ENCODE measurements at places on chromosomes 7 and 10.
A peak's percentile ranks its signal among the peaks of the same experiment; 100 is the strongest.

- no peak for DNase-seq
Measured at GRCh38 chr7:54964136-54964535, 54.7 kb upstream of the EGFR start.

- DNase-seq = no peak
Measured at GRCh38 chr10:3495281-3495680, 289.7 kb downstream of the KLF6 start.

- no peak for DNase-seq
Measured at GRCh38 chr7:108345710-108346336, 110.4 kb downstream of the NRCAM start.

- DNase-seq = no peak
Measured at GRCh38 chr7:92783260-92784201, 52.8 kb downstream of the CDK6 start.

DNA sequence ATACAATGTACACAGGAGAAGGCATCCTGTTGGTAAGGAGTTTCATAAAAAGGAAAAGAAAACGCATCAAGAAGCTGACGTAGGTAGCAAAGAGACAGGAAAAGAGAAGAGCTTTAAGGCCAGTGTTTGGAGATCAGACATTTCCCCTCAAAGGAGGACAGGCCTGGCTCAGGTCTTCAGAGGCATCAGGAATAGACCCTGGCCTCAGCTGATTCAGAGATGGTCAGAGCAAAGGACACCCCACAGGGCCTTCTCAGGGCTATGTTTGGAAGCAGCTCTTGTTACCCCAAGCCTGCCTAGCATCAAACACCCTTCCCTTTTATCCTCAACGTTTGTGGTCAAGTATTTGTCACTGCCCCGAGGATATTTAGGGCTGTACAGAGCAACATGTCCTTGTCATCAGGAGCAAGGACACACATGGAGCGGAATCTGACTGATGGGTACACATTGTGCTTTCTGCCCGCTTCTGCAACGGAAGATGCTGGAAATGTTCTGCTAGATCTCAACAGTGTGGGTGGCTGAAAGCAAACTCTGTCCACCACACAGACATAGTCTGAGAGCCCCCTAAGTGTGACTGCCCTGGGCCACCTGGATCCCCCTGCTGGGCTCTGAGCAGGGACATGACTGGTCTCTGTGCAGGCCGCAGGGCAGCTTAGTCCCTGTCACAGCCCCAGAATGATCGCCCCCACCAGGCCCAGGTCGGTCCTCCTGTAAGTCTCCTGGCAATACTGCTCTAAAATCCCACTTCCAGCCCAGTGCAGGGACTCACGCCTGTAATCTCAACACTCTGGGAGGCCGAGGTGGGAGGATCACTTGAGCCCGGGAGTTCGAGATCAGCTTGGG is 1.0 kb upstream of the ZDHHC4 start:
- DNase-seq = no peak

- no peak for DNase-seq
Measured at GRCh38 chr7:139394540-139394939, 34.8 kb downstream of the LUC7L2 start.

- no peak for DNase-seq
Measured at GRCh38 chr10:4107285-4107851, 322.4 kb upstream of the KLF6 start.

GRCh38 chr10:70772627-70773026 is 12.6 kb downstream of the TBATA start:
- DNase-seq = no peak

DNA sequence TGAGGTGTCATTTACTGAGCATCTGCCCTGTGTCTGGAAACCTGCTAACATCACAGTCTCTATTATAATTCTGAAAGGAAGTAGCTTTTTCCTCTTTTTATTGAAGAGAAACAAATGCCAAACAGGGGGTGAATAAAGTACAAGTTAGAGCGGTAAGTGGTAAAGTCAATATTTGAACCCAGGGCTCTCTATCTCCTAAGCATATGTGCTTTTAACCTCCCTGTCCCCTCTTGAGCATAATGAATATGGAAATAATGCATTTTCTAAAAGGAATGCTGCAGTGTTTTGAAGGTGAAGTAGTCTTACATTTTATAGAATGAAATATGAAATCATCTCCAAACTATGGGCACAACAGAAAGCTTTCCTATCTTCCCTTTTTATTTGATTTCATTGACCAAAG is 196.7 kb downstream of the KIAA1217 start:
- no peak for DNase-seq

DNA sequence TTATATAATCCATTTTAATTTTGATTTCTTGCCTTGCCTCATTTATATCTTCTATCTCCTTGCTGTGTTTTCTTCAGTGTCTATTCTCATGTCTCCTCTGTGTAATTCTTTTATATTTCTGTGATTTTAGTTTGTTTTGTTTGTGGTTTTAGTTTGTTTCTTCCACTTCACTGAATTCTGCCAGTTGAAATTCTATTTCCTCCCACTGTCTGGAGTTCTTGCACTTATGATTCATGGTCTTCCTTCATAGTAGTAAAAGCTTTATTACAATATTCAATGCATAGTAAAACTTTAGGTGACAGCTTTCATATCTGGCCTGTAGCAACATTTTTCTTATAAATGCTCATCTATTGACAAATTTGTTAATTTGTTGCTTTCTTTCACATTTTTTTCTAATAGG is 113.3 kb downstream of the MAGI2 start:
- no peak for DNase-seq

- DNase-seq = no peak
Measured at GRCh38 chr10:129509155-129509554, 42.1 kb downstream of the MGMT start.

DNA sequence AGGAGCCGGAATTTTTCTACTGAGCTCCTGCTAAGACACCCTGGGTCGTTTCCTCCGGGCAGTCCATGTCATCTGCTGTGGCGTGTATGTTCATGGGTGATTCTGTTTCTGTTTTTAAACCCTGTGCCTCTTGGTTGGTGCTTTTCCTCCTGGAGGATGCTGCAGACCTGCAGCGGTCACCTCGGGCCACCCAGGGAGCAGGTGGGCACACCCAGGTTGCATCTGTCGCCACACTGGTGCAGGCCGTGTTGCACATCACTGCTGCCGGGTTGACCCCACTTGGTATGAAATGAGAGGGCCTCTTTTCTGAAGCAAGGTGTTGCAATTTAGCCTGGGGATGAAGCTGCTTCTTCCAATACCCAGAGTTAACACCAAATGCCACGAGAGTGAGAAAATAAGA is 127.2 kb downstream of the CUX1 start:
- DNase-seq = no peak

- DNase-seq = no peak
Measured at GRCh38 chr7:141844256-141844655, 3.0 kb upstream of the PRSS37 start.

GRCh38 chr7:47609803-47610452 is 28.0 kb upstream of the TNS3 start:
- DNase-seq = no peak

- DNase-seq = peak; percentile 98
Measured at GRCh38 chr7:4744391-4745264, 30.8 kb upstream of the AP5Z1 start.

DNA sequence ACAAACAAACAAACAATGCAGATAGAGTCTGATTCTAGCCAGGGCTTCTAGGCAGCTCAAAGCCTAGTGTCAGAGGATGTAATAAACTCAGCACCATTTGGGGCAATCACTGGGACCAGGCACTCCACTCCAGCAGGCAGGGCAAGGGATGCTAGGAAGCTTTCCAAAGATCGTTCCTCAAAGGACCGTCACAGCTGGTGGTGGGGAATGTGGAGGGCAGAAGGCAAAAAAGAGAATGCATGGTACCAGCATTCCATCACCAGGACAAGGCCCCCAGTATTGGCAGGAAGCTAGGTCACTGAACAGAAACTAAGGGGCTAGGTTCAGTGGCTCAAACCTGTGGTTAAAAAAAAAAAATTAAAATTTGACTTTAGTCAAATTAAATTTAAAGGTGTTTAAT is 94.2 kb downstream of the CUL2 start:
- no peak for DNase-seq

GRCh38 chr10:119501690-119502089 is 40.8 kb downstream of the RGS10 start:
- DNase-seq = no peak

DNA sequence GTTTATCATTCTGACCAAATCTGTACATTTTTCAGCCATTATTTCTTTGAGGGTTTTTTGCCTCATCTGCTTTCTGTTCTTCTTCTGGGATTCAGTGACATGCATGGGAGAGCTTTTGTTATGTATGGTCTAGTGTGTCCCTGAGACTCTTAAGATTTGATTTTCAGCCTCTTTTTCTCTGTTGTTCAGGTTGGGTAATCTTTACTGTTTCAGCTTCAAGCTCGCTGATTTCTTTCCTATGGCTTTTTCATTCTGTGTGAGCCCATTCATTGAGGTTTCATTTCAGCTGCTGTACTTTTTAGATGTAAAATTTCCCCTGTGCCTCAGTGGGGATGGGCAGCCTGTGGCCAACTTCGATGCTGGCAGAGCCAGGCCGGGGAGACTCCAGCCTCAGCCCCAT is 38.1 kb downstream of the FOXK1 start:
- no peak for DNase-seq

GRCh38 chr7:64581926-64582894 is 19.3 kb upstream of the ZNF680 start:
- no peak for DNase-seq

DNA sequence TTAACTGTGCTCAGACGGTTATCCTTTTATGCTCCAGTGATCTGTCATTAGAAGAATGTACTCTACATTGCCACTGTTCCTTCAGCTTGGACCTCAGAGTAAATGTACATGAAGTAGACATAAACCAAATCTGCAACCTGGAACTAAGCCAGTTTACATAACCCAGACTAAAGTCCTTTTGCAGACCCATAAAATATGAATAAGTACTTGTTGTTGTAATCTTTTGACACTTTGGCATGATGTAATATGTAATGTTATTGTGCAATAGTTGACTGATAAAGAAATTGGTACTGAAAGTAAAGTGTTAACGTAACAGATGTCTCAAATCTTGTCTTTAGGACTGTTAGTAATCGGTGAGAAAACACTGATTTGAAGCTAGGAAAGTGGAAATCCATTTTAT is 115.8 kb upstream of the SORCS1 start:
- no peak for DNase-seq

- DNase-seq = no peak
Measured at GRCh38 chr10:128073890-128074289, 52.3 kb downstream of the MKI67 start.

DNA sequence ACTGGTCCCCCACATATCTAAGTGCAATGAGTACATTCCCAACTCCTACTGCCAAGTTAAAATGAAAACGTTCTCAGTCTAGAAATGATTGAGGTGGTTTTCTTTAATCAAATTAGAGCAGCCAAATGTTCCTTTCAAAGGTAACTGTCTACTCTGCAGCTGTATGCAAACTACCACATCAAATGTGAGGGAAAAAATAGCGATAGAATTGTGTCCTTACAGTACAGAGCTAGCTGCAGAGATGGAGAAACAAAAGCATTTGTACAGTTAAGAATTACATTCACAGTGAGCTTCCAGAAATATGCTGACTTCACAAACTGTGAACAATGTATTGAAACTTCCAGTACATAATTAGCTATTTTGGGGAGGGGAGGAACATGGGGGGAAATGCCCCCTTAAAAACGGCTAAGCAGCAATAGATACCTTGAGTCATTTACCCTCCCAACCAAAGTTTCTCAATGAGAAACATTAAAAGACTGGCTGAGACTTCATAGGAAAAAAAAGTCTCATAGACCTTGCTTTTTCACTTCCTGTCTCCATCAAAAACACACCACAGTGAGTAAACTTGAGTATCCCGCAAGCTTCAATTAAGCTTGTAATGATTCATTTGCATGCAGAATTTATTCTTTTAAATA is 22.9 kb downstream of the CDK6 start:
- no peak for DNase-seq

DNA sequence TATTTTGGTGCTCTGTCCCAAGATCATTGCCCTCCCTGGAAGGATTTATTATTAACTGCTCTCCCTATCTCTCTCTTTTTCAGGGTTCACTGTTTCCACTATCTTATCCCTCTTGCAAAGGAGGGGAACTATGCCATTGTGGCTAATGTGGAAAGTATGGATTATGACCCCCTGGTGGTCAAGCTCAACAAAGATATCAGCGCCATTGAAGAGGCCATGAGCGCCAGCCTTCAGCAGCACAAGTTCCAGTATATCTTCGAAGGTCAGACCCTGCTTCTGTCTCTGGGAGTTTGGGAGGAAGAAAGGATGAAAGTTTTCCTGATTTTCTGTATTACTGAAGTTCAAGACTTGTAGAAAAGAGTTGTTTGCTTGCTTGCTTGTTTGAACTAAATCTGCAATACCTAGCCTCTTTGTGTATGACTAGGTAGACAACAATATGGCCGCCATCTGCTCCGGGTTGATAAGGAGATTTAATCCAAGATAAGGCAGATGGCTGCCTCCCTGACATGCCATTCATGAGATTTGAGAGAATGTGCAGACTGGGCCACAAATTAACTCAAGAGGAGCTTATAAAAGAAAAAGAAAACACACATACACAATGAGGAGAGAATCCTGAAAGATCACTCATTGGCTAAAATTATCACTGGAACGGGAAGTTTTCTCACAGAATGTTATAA is 122.2 kb upstream of the LRGUK start:
- no peak for DNase-seq

- DNase-seq = no peak
Measured at GRCh38 chr7:35816514-35816913, 15.7 kb downstream of the SEPTIN7 start.

Data from epithelial cell of prostate (primary cell).